ENCODE measurements at places on chromosomes 7 and 10. TPM values are rescaled to one million over a fixed set of nuclear protein-coding genes. Genes with fewer than 3 reads are reported as not detected.

HOXA10 gene
- total RNA-seq: not detected

DNA sequence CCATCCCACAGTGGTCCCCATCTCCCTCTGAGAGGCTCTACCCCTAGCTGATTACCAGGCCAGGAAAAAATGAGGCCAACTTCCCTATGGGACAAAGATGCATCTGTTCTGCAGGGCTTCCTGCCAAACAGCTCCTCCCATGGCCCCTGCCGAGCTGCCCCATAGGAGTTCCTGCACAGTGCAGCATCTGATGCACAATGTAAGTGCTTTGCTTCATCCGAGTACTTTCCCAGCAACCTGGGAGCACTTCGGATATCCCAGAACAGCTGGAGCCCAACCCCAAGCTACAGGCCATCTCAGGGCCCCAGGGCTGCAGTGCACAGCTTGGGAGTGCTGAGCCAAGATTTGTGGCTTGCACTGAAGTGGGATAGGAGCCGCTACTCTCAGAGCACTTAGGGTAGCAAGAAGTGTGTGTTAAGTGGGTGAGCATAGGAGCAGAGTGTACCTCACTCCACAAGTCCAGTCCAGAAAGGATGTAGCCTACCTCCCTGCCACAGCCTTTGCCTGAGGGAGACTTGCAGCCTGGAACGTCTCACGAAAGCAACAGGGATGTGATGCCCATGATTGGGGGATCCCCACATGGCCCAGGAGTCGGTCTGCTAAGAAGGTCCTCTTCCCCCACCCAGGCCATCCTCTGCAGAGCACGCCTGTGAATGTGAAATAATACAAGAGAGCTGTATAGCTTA is 209.6 kb upstream of the VWC2 start:
- no peak for DNase-seq

DNA sequence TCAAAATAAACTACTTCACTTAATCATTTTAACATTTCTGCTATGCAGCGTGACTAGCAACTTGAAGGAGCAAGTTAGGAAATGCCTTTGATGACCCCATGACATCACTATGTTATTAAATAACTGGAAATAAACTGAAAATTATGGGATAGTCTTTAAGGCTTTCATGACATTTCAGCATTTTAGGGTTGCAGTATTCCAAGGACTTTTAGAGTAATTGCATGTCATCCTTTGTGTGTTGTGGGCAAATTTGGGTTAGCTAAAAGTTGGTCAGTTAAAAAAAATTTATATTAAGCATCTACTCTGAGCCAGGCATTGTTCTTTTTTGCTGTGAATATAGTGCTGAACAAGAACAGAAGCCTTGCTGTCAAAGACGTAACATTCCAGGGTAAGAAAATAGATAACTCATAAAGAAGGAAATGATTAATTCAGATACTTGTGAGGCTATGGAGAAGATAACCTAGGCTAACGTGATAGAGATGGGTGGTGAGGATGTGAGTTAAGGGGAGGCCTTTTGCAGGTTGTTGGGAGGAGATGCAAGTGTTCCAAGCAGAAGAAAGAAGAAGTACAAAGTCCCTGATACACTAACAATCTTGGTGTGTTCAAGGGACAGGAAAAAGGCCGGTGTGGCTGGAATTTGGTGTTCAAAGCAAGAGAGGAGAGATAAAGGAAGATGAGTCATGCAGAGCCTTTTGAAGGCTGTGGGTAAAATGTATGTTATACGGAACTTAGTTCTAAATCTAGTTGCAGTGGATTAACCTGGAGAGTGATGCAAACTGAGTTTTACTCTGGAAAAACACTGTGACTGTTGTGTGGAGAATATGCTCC is 610.2 kb downstream of the AUTS2 start:
- DNase-seq: no peak

DNA sequence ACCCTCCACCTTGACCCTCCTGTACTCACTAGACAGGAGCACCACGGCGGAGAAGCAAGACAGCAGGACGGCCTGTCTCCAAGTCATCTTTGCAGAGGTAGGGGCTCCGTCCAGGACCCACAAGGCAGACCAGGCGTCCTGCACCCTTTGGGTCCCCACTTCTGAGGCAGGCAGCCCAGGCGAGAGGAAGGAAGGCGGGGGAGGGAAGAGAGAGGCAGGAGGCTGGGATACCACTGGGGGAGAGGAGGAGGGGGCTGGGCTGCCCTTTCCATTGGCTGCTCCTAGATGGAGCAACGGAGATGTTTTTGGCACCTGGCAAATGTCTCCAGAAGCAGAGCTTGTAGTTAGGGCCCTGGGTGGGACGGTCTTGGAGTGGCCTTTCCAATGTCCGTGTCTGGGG is at the start of gene UCMA:
UCMA (minus strand) TSS at position 203 of the 400 bp plus-strand sequence; CDS start at position 87, 116 bp downstream.
- peak; percentile 60 for DNase-seq

DNA sequence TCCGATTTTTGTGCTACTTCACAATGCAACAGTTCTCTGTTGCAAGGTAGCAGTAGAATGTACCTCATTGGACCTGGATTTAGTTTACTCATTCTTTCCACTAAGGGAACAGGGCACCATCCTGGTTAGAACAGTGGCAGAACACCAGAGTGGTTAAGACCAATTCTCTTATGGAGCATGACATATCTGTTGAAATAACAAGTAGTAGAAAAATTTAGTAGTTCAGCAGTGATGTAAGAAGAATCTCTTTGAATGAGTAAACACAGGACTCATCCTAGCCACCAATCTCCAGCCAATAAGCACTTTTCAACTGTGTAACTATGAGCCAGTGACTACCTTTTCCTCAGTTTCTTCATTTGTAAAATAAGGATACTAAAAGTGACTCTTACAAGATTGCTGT is 2.4 kb downstream of the ANKRD22 start:
- no peak for DNase-seq

- DNase-seq: peak; percentile 91
These were observed 20.0 kb downstream of the RBM17 start for GRCh38 chr10:6108631-6109443.

Measured in endodermal cell (in vitro differentiated cells).